Activated T-helper 1 cell treated with anti-CD3 and anti-CD28 coated beads, Interleukin-12 subunit alpha, Interleukin-12 subunit beta, Interleukin-2, Interleukin-4 antibody, amounts not matched to agents 30 ng/mL and 10 ng/mL and 1 ng/mL, durations not matched to agents 14 hours and 24 hours and 36 hours (primary cell): ENCODE measurements at places on chromosomes 7 and 10. TPM values are rescaled to one million over a fixed set of nuclear protein-coding genes. Genes with fewer than 3 reads are reported as not detected.

The GFRA1 gene
- not detected in 2 replicates for total RNA-seq

DNA sequence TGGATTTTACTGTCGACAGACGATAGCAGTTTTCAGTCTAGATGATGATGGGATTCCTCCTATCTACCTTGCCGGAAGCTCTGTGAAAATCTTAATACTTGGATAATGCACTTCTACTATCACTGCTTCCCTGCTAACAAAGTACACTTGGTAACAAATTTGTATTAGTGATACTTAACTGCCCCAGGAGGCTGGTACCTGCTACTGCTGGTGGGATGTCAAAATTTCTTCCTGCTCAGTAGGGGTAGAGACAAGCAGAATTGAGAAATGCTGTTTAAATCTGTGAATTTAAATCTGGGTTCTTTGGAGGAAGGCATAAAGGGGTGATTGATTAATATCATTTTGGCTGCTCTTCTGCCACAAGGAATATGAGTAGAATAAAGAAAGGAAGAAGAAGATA lies 99.8 kb upstream of the STRIP2 start:
- no peaks in the 10 kb centered on the region for H3K36me3 ChIP-seq
- DNase-seq: no peak
- H3K4me3 ChIP-seq: no peak overlapping the region
- H3K4me1 ChIP-seq: no peaks in the 10 kb centered on the region
- no peaks in the 10 kb centered on the region for H3K27me3 ChIP-seq

- no peaks in the 10 kb centered on the region for H3K4me1 ChIP-seq
- no peak for DNase-seq
- H3K27ac ChIP-seq: no peak overlapping the region
- no peaks in the 10 kb centered on the region for H3K36me3 ChIP-seq
- no peak overlapping the region for H3K4me3 ChIP-seq
- H3K27me3 ChIP-seq: peaks cover 2% of the 10 kb centered on the region
These were observed 141.3 kb upstream of the FZD8 start for GRCh38 chr10:35783305-35783838.

GRCh38 chr10:45471531-45472310 lies 97.7 kb downstream of the ALOX5 start:
- no peak overlapping the region for H3K4me3 ChIP-seq
- H3K27ac ChIP-seq: no peak overlapping the region
- H3K36me3 ChIP-seq: peaks cover 4% of the 10 kb centered on the region
- no peaks in the 10 kb centered on the region for H3K27me3 ChIP-seq
- no peak for DNase-seq

The OR9A2 gene
- not detected in 2 replicates for total RNA-seq

- no peaks in the 10 kb centered on the region for H3K27me3 ChIP-seq
- H3K4me3 ChIP-seq: no peak overlapping the region
- no peaks in the 10 kb centered on the region for H3K4me1 ChIP-seq
- no peak for DNase-seq
- H3K27ac ChIP-seq: no peak overlapping the region
These were observed 33.3 kb downstream of the GBX1 start for GRCh38 chr7:151133986-151134742.

DNA sequence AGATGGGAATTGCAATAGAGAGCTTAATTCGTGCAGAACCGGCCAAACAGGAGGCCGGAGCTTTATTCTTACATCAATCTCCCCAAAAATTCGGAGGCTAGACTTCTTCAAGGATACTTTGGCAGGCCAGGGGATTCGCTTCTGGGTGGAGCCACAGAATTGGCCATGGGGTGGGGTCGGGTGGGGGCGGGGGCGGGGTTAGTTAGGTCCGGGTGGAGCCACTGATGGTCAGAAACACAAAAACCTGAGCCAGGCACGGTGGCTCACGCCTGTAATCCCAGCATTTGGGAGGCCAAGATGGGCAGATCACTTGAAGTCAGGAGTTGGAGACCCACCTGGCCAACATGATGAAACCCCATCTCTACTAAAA lies 87.5 kb downstream of the SEPTIN14 start:
- no peaks in the 10 kb centered on the region for H3K27me3 ChIP-seq
- H3K36me3 ChIP-seq: no peaks in the 10 kb centered on the region
- no peaks in the 10 kb centered on the region for H3K4me1 ChIP-seq

- no peaks in the 10 kb centered on the region for H3K36me3 ChIP-seq
- no peaks in the 10 kb centered on the region for H3K4me1 ChIP-seq
- no peaks in the 10 kb centered on the region for H3K27me3 ChIP-seq
These were observed 45.9 kb upstream of the ZNF479 start for GRCh38 chr7:57177856-57178767.

The AKR1D1 gene
- not detected in 2 replicates for total RNA-seq

The ASL gene
- total RNA-seq: 36.6 and 44.9 TPM in 2 replicates

DNA sequence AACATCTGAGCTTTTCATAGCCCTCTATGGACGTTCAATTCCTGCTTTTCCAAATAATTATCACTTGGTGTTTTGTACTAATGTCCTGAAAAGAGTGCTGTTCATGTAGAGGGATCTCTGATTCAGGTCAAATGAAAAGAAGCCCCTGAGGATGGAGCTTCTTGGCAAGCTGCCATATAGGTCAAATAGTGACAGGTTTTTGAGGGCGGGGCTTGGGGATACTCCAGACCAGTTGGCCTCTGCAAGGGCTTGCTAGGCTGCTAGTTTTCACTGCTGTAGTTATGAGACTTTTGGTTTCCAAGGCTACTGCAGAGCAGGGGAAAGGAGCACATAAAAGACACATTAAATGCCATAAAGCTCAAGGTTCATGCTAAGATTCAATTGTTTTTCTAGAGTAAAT lies 257.2 kb upstream of the CACNA2D1 start:
- H3K4me3 ChIP-seq: no peak overlapping the region
- H3K27ac ChIP-seq: no peak overlapping the region
- no peak for DNase-seq
- H3K36me3 ChIP-seq: no peaks in the 10 kb centered on the region

DNA sequence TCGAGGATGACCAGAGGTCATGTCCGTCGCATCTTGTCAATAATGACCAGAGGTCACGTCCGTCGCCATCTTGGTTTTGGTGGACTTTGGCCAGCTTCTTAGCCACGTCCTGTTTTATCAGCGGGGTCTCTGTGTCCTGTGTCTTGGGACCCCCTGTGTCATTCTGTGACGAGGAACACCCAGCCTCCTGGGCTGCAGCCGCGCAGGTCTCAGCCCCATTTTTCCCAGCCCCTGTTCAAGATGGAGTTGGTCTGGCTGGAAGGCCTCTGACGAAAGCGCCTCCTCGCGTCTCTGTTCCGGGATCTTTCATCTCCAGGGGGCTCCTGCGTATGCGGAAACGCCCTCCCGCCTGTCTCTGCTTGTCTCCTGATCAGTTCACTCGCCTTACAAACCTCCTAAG lies 134.2 kb downstream of the ELFN1 start:
- no peaks in the 10 kb centered on the region for H3K36me3 ChIP-seq
- H3K4me3 ChIP-seq: no peak overlapping the region
- no peak for DNase-seq
- no peak overlapping the region for H3K27ac ChIP-seq

DNA sequence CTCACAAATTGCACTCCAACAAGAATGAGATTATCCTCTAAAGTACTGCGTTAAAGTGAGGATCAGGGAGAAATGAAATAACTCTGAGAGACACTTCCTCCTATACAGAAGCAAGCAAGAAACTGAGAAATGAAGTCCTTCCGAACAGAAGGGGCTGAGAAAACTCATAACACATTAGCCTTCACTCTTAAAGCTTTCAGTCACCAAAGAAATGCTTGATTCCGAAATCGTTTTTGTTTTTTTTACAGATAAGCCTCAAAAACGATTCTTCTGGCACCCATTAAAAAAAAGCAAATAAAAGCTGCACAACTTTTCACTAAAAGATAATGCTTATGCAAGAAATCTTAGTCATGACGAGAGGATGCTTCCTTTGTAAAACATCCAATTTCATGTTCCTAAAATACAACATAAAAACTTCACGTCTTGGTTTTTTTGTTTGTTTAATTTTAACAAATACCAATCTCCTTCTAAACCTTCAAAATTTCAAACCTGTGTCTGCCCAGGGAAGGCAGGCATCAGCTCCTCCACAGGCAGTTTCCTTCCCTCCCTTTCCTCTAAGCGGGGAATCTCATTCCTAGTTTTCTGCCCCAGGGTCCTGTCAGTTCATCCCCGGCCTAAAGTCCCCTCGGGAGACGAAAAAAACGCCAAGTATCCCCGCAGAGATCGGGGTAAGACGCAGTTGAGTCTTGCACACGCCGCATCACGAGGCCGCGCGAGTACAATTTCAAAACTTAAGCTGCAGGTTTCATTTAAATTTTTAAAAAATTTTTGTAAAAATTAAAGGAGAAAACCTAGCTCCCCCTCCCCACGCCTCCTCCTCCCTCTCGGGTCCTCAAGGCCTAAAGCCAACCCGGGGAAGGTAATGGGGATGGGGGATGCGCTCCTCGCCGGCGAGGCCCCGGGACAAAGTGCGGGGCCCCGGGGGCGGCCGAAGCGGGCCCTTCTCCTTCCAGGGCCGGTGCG lies 1.1 kb downstream of the BAZ1B start:
- H3K4me1 ChIP-seq: peaks cover 57% of the 10 kb centered on the region
- no peak for DNase-seq
- peak overlapping the region; percentile 91 for H3K4me3 ChIP-seq
- peaks cover 34% of the 10 kb centered on the region for H3K36me3 ChIP-seq

GRCh38 chr7:49635800-49636199 lies 137.6 kb upstream of the VWC2 start:
- H3K4me1 ChIP-seq: no peaks in the 10 kb centered on the region
- no peak for DNase-seq
- no peak overlapping the region for H3K4me3 ChIP-seq
- H3K27me3 ChIP-seq: no peaks in the 10 kb centered on the region
- no peak overlapping the region for H3K27ac ChIP-seq
